ENCODE measurements at places on chromosomes 1 and 21. TPM values are rescaled to one million over a fixed set of nuclear protein-coding genes. Genes with fewer than 3 reads are reported as not detected.

The CHD5 gene
- total RNA-seq = 0.55 TPM

The SPTA1 gene
- total RNA-seq = 21.1 TPM

The ADIPOR1 gene
- total RNA-seq = 119 TPM

The NCSTN gene
- 85.9 TPM for total RNA-seq

The FAM72B gene
- 1.1 TPM for total RNA-seq

The MYBPH gene
- not detected for total RNA-seq

The F13B gene
- total RNA-seq = not detected

The RHBDL2 gene
- total RNA-seq = 0.97 TPM

The MASP2 gene
- total RNA-seq = not detected

The TCP10L gene
- 0.43 TPM for total RNA-seq

The FMOD gene
- total RNA-seq = 46.3 TPM

The SLC25A34 gene
- total RNA-seq = 4.2 TPM

The KIAA1614 gene
- 6.4 TPM for total RNA-seq

The KLHDC7A gene
- total RNA-seq = 4.9 TPM

The OR14A16 gene
- total RNA-seq = not detected

The WASF2 gene
- total RNA-seq = 136 TPM

The OMA1 gene
- total RNA-seq = 28.3 TPM

The SPRR1A gene
- total RNA-seq = not detected

The SLC9C2 gene
- total RNA-seq = 0.98 TPM

The BRDT gene
- total RNA-seq = 0.15 TPM

The LRRN2 gene
- total RNA-seq = 4.4 TPM

The NHLH1 gene
- total RNA-seq = 0.18 TPM

The ETV3L gene
- total RNA-seq = not detected

The NR0B2 gene
- total RNA-seq = 2.1 TPM

The SERPINC1 gene
- not detected for total RNA-seq

The WNT3A gene
- 3.1 TPM for total RNA-seq

The AMY1A gene
- total RNA-seq = 2.1 TPM

The GFI1 gene
- total RNA-seq = 2.2 TPM

The PER3 gene
- 11.5 TPM for total RNA-seq

The STK40 gene
- total RNA-seq = 25.4 TPM

The PADI2 gene
- total RNA-seq = 2.1 TPM

The TMOD4 gene
- 0.83 TPM for total RNA-seq

The ENO1 gene
- total RNA-seq = 449 TPM
